ENCODE measurements at places on chromosomes 7 and 10. TPM values are rescaled to one million over a fixed set of nuclear protein-coding genes. Genes with fewer than 3 reads are reported as not detected.
A peak's percentile ranks its signal among the peaks of the same experiment; 100 is the strongest.

GRCh38 chr10:52879091-52879807 is 106.7 kb upstream of the MBL2 start:
- H3K36me3 ChIP-seq = no peaks in the 10 kb centered on the region
- H3K4me1 ChIP-seq = no peaks in the 10 kb centered on the region
- no peak overlapping the region for H3K27ac ChIP-seq
- DNase-seq = no peak

DNA sequence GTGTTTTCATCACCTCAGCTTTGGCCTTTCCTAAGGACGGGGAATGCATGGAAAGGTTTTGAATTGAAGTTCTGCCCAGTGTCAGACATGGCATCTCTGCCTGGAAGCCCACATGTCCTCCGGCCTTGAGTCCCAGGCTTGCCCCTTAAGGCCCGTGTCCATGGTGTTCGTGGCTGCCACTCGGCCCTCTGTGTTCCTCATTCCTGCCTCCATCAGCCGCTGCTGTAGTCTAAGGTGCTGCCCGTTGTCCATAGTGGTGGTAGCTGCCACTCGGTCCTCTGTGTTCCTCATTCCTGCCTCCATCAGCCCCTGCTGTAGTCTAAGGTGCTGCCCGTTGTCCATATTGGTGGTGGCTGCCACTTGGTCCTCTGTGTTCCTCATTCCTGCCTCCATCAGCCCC is 180.7 kb upstream of the SHH start:
- no peaks in the 10 kb centered on the region for H3K36me3 ChIP-seq
- H3K27me3 ChIP-seq = no peaks in the 10 kb centered on the region
- DNase-seq = no peak
- peaks cover 9% of the 10 kb centered on the region for H3K4me1 ChIP-seq
- H3K4me3 ChIP-seq = no peak overlapping the region
- no peak overlapping the region for H3K27ac ChIP-seq

GRCh38 chr7:17599733-17600339 is 301.4 kb downstream of the AHR start:
- no peak for DNase-seq
- H3K36me3 ChIP-seq = no peaks in the 10 kb centered on the region

GRCh38 chr10:118369641-118370205 is 27.6 kb upstream of the FAM204A start:
- H3K4me1 ChIP-seq = no peaks in the 10 kb centered on the region
- H3K4me3 ChIP-seq = no peak overlapping the region
- H3K36me3 ChIP-seq = no peaks in the 10 kb centered on the region
- no peaks in the 10 kb centered on the region for H3K27me3 ChIP-seq
- DNase-seq = no peak
- H3K27ac ChIP-seq = no peak overlapping the region

- no peaks in the 10 kb centered on the region for H3K36me3 ChIP-seq
- no peaks in the 10 kb centered on the region for H3K27me3 ChIP-seq
- DNase-seq = no peak
- no peaks in the 10 kb centered on the region for H3K4me1 ChIP-seq
Measured at GRCh38 chr7:113824117-113824823, 94.5 kb downstream of the PPP1R3A start.

- no peak for DNase-seq
- H3K36me3 ChIP-seq = no peaks in the 10 kb centered on the region
- peak overlapping the region; percentile 80 for H3K4me3 ChIP-seq
Measured at GRCh38 chr10:23363793-23364135, 19.2 kb upstream of the C10orf67 start.

DNA sequence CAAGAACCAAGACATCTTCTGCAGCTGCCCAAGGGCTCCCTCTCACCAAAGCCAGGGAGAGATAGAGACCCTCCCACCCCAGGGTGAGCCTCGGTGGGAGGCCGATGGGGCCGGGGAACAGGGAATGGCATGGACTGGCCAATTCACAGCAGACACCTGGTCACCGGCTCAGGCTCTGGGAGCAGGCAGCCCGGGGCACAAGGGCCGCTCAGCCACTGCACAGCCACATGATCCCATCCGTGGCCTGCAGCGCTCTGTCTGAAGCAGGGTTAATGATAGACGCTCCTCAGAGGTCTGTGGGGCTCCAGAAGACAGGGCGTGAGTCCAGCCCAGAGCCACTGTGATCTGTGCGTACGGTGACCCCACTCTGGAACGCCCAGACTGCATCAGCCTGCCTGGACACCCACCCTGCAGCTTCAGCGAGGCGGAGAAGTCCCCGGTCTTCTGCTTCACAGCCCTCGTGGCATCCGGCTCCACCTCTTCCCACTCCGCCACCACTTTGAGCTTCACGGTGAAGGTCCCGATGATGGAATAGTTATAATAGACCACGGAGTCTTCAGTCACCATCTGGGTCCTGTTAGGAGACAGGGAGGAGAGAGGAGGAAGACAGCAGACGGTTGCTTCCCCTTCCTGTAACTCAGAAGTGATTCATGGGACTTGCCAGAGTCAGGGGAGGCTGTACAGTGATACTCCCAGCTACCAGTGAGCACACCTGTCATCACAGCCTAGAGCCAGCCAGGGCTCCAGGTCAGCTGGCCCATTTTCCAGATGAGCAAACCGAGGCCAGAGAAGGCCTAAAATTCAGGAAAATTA is 14.0 kb downstream of the TMEM130 start:
- H3K36me3 ChIP-seq = no peaks in the 10 kb centered on the region
- DNase-seq = no peak
- no peak overlapping the region for H3K27ac ChIP-seq
- no peak overlapping the region for H3K4me3 ChIP-seq
- no peaks in the 10 kb centered on the region for H3K4me1 ChIP-seq
- no peaks in the 10 kb centered on the region for H3K27me3 ChIP-seq

- H3K27ac ChIP-seq = no peak overlapping the region
- peaks cover 3% of the 10 kb centered on the region for H3K4me1 ChIP-seq
- no peak for DNase-seq
- peaks cover 21% of the 10 kb centered on the region for H3K27me3 ChIP-seq
Measured at GRCh38 chr10:122163174-122164022, 107.7 kb upstream of the BTBD16 start.

GRCh38 chr7:50766106-50766848 is 16.4 kb downstream of the GRB10 start:
- no peaks in the 10 kb centered on the region for H3K36me3 ChIP-seq
- no peaks in the 10 kb centered on the region for H3K27me3 ChIP-seq
- no peaks in the 10 kb centered on the region for H3K4me1 ChIP-seq

- no peaks in the 10 kb centered on the region for H3K36me3 ChIP-seq
- no peak overlapping the region for H3K27ac ChIP-seq
- peaks cover 31% of the 10 kb centered on the region for H3K4me1 ChIP-seq
- H3K27me3 ChIP-seq = peaks cover 40% of the 10 kb centered on the region
Measured at GRCh38 chr10:60731134-60731885, 47.0 kb upstream of the CDK1 start.

- no peak for DNase-seq
- no peak overlapping the region for H3K4me3 ChIP-seq
- peaks cover 6% of the 10 kb centered on the region for H3K27me3 ChIP-seq
- H3K36me3 ChIP-seq = no peaks in the 10 kb centered on the region
Measured at GRCh38 chr7:116177009-116177408, 33.3 kb upstream of the TES start.

DNA sequence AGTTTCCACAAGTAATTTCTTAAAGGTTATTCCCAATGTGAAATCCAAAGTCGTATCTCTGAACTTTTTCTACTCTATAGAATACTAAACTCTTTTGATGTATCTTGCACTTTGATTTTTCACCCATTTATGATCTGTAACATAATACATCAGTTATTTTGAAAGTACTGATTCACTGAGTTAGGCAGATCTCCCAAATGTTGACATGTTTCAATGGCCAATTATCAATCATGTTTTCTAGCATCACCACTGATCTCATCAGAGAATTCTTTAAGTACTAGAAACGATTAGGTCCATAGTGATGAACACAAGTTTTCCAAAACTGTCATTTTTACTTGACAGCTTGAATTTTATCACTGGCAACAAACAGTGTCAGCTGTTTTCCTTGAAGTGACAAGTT is 119.0 kb downstream of the ATE1 start:
- H3K36me3 ChIP-seq = no peaks in the 10 kb centered on the region
- no peak for DNase-seq
- H3K4me1 ChIP-seq = no peaks in the 10 kb centered on the region
- H3K27me3 ChIP-seq = no peaks in the 10 kb centered on the region

- no peak for DNase-seq
- no peak overlapping the region for H3K27ac ChIP-seq
- no peak overlapping the region for H3K4me3 ChIP-seq
- H3K27me3 ChIP-seq = no peaks in the 10 kb centered on the region
- no peaks in the 10 kb centered on the region for H3K36me3 ChIP-seq
- no peaks in the 10 kb centered on the region for H3K4me1 ChIP-seq
Measured at GRCh38 chr7:69465262-69465661, 133.0 kb upstream of the AUTS2 start.

- DNase-seq = no peak
- H3K4me1 ChIP-seq = no peaks in the 10 kb centered on the region
- H3K27me3 ChIP-seq = no peaks in the 10 kb centered on the region
Measured at GRCh38 chr7:70354409-70355169, 756.3 kb downstream of the AUTS2 start.

GRCh38 chr7:32564542-32564941 is 69.3 kb downstream of the AVL9 start:
- no peaks in the 10 kb centered on the region for H3K27me3 ChIP-seq
- no peak overlapping the region for H3K27ac ChIP-seq
- no peak overlapping the region for H3K4me3 ChIP-seq
- no peaks in the 10 kb centered on the region for H3K4me1 ChIP-seq
- no peak for DNase-seq

GRCh38 chr10:128511284-128511683 is 385.1 kb upstream of the MKI67 start:
- H3K4me1 ChIP-seq = no peaks in the 10 kb centered on the region
- no peak overlapping the region for H3K27ac ChIP-seq
- H3K4me3 ChIP-seq = no peak overlapping the region
- H3K36me3 ChIP-seq = no peaks in the 10 kb centered on the region
- H3K27me3 ChIP-seq = no peaks in the 10 kb centered on the region

DNA sequence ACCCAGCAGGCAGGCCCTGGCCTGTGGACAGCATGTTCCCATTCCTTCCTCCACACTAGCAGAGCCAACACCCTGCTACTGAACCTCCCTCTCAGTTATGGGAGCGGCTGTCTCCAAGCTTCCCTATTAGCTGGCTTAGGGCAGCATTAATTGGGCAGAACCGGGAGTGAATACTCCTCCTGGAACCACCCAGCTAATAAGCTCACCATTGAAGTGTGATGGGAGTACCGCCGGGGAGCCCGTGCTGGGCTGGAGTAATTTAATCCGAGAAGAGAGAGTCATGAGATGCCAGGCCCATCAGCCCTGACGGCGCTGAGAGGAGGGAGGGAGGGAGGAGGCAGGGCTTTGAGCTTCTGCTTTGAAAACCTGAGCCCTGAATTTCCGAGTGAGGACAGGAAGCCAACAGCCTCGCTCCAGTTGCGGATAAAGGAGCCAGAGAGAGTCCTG is 31.8 kb upstream of the ELFN1 start:
- no peak overlapping the region for H3K4me3 ChIP-seq
- no peaks in the 10 kb centered on the region for H3K36me3 ChIP-seq
- no peak overlapping the region for H3K27ac ChIP-seq

GRCh38 chr10:102781090-102781920 is 37.6 kb downstream of the WBP1L start:
- no peak overlapping the region for H3K4me3 ChIP-seq
- no peak for DNase-seq
- no peak overlapping the region for H3K27ac ChIP-seq

GRCh38 chr7:14765731-14766130 is 136.8 kb downstream of the DGKB start:
- no peak overlapping the region for H3K27ac ChIP-seq
- H3K4me3 ChIP-seq = no peak overlapping the region
- no peak for DNase-seq
- H3K27me3 ChIP-seq = no peaks in the 10 kb centered on the region
- H3K36me3 ChIP-seq = no peaks in the 10 kb centered on the region

DNA sequence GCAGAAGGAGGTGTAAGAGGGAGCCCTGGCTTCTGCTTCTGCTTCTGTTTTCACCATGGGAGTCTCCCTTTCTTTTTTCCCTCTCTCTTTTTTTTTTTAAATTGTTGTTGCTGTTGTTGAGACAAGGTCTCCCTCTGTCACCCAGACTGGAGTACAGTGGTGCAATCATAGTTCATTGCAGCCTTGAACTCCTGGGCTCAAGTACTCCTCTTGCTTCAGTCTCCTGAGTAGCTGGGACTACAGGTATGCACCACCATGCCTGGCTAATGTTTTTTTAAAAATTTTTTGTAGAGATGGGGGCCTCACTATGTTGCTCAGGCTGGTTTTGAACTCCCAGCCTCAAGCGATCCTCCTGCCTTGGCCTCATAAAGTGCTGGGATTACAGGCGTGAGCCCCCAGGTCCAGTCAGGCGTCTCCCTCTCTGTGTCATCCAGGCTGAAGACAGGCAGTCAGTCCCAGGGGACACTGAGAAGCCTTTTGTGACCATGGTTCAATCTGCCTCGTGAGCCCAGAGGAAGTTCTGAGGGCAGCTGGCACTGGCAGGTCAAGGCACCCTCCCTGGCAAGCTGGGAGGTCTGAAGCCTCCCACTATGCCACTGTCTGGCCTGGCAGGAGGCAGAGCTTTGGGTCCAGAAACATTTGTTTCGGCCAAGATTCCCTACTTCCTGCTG is 33.6 kb upstream of the NPFFR1 start:
- no peak for DNase-seq
- no peaks in the 10 kb centered on the region for H3K4me1 ChIP-seq
- no peaks in the 10 kb centered on the region for H3K36me3 ChIP-seq
- H3K4me3 ChIP-seq = no peak overlapping the region
- no peaks in the 10 kb centered on the region for H3K27me3 ChIP-seq

DNA sequence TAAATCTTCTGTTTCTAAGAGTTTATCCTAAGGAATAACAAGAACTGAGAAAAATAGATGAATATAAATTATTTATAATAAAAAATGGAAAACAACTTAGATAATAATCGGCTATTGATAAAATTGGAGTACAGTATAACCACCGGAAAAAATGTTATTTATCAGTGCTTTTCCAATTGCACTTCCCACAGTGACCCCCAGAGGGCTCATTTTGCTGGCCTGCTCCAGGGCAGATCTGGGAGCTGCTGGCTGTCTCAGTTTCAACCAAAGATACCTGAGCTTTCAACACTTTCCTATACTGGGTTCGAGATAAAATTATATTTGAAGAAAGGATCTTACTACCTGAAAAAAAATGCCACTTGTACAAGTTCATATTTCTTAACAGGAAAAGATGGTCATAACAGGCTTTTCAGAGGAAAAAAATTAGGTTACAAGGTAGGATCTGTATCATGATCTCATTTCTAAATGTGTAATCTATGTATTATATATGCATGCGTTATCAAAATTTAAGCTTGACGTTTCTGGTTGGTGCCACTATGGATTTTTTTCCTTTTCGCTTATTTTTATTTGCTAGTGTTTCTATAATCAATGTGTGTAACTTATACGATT is 165.7 kb downstream of the NPSR1 start:
- H3K27me3 ChIP-seq = no peaks in the 10 kb centered on the region
- peak; percentile 5 for DNase-seq
- no peaks in the 10 kb centered on the region for H3K36me3 ChIP-seq
- no peak overlapping the region for H3K4me3 ChIP-seq

- no peak overlapping the region for H3K27ac ChIP-seq
- H3K4me1 ChIP-seq = peaks cover 24% of the 10 kb centered on the region
- H3K27me3 ChIP-seq = no peaks in the 10 kb centered on the region
- DNase-seq = no peak
Measured at GRCh38 chr10:84360637-84361365, 32.4 kb downstream of the CCSER2 start.

NAT16 gene
- total RNA-seq = not detected

CCSER2 gene
- total RNA-seq = 110 TPM

SYT15 gene
- 0.67 TPM for total RNA-seq

BHLHA15 gene
- total RNA-seq = not detected

PSTK gene
- total RNA-seq = 9.5 TPM

NME8 gene
- not detected for total RNA-seq

PROSER2 gene
- total RNA-seq = 1.3 TPM

UNCX gene
- not detected for total RNA-seq

LIPM gene
- not detected for total RNA-seq

NODAL gene
- total RNA-seq = not detected

PILRA gene
- 13.2 TPM for total RNA-seq

Measured in CD4-positive, CD25-positive, alpha-beta regulatory T cell (primary cell).